ENCODE measurements at places on chromosomes 7 and 10.

- peak; percentile 15 for DNase-seq
Measured at GRCh38 chr7:20083781-20084180, 133.4 kb downstream of the MACC1 start.

DNA sequence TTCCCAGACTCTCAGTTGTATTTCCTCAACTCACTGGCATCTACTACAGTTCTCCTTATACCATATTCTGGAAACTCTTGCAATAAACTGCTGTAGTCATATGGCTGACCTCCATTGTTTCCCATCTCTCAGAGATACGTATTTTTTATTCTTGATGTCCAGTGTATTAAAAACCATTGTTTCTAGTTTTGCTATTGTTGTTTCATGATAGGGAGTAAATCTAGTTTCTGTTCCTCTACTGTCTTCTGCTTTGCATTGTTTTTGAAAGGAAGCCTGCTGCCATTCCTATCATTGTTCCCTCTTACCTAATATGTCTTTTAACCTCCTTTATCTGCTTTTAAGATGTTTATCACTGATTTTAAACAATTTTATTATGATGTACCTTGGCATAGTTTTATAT, 255.0 kb downstream of the ADK start:
- no peak for DNase-seq

GRCh38 chr10:79322616-79323543, 24.4 kb upstream of the PPIF start:
- DNase-seq: peak; percentile 78

- peak; percentile 34 for DNase-seq
Measured at GRCh38 chr10:102068216-102068615, 3.1 kb downstream of the HPS6 start.

- DNase-seq: no peak
Measured at GRCh38 chr7:33157781-33158180, 28.4 kb downstream of the BBS9 start.

GRCh38 chr7:37831244-37831643, 17.2 kb upstream of the NME8 start:
- DNase-seq: no peak

DNA sequence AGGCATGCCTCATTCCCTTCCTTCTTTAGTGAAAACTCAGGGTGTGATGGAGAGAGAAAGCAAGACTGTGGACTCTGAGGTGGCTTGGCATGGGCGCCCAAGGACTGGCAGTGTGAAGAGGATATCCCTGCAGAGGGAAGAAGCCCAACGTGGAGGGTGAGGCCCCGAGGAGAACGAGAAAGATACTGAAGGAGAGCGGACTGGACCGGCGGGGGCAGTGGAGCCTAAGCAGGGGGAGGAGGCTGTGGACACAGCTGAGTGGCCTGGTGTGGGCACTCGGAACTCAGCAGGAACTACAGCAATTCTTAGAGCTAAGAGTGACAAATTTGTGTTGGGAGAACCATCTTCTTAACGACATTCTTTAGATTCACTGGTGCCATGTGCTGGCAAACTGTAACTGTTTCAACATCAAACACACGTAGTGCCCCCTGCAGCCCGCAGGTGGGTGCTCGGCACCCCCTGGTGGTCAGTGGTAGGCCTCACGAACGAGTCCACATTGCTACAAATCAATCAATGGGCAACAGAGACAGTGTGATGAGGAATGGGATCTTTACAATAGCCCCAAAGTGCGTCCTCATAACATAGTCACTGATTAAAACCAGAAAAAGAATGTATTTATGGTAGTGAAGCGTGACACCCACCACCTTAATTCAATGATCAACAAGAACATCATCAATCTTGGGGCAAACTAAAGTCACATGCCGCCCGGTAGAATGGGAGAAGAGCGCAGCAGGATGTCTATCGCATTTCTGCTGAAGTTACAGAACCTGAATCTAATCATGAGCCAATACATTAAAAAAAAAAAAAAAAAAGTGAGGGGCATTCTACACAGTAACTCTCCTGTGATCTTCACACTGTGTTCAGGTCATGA, 2.0 kb upstream of the SFTPA1 start:
- DNase-seq: peak; percentile 67

DNA sequence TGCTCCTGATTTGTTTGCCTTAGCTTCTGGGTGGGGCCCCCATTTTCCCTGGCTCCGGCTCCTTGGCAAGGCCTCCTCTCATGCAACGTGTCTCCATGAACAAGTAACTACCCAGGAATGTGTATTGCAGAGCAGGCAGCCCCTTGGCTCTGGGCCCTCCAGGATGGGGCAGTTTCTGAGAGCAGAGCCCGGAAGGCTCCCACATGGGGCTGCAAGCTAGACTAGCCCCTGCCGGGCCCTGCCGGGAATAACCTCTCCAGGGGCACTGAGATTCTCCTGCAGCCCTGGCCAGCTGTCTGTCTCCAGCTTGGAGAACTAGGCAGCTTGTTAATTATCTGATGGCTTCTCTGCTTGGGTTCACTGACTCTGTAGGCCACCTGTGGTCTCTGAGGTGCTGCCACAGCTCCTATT, 184.0 kb upstream of the INHBA start:
- DNase-seq: peak; percentile 16

DNA sequence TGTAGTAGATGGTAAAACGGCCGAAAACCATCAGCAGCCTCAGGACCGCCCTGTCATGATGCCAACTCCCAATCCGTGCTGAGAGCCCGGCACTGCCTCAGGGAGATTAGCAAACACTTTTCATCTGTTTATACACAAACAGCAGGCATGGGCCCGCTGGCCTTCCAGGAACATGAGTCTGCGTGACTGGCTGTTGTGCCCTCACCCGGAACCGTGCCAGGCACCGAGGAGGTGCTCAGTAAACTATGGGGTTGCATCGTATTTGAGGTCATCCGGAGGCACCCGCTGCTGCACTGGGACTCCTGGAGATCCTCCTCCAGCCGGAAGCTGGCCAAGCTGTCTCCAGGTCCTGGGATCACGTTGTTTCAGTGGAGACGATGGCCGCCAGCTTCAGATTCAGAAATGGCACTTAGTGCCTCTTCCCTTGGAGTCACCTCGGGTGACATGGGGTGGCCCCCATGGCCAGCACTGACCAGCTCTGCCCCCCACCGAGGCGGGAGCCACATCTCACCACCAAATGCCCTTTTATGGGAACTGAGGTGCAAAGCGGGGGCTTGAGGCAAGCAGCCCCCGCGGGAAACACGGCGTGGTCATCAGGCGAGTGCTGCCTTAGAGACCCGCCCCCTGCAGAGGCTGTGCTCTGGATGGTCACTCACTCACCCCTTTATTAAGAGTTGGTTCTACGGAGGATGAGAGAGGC, 585.9 kb downstream of the PTPRN2 start:
- peak; percentile 40 for DNase-seq

DNA sequence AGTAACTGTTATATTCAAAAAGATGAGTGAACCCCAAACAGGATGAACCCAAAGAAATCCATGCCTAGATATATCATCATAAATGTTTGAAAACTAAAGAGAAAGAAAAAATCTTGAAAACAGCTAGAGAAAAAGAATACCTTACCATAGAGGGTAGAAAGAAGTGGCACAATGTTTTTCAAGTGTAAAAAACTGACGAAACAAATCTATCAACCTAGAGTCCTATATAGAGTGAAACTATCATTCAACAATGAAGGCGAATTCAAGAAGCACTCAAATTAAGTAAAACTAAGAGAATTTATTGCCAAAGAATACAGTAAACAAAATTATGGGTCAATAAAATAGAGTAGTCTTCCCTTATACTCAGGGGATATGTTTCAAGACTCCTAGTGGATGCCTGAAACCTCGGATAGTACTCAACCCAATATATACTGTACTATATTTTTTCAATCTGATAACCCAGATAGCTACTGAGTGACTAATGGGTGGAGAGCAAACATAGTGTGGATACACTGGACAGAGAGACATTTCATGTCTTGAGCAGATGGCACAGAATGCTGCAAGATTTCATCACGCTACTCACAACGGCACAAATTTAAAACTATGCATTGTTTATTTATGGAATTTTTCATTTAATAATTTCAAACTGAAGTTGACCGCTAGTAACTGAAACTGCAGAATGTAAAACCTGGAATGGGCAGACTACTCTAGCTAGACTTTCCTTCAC, 52.6 kb upstream of the TMEM106B start:
- DNase-seq: no peak

DNA sequence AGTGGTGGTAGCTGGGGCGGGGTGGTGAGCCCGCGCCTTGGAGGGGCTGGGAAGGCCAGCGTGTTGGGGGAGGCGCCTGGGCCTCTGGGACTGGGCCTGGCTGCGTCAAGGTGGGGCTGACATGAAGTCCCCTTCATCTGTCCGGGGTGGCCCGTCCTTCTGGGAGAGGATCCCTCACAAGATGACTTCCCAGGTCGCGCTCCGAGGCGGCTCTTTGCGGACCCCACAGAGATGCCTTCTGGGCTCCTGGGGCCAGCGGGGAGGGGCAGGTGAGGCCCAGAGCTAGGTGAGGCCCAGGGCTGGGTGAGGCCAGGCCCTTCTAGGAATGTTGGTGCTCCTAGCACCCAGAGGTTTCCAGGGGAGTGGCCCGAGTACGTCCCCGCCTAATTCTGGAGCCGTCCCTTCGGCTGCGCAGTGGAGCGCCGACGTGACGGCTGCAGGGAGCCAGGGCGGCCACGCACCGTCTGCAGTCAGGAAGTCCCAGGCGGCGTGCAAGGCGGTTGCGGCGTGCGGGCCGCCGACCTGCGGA, 58.2 kb upstream of the NUPR2 start:
- no peak for DNase-seq

- no peak for DNase-seq
Measured at GRCh38 chr10:38003026-38003425, 7.4 kb upstream of the ZNF33A start.

- peak; percentile 98 for DNase-seq
Measured at GRCh38 chr7:158829342-158830210, at the start of gene ESYT2. TSS of gene ESYT2 (minus strand) at chr7:158829509. CDS start at chr7:158829418, 91 bp downstream.

- DNase-seq: peak; percentile 18
Measured at GRCh38 chr10:44673245-44673983, 237.7 kb upstream of the TMEM72 start.

GRCh38 chr7:131562941-131563340, 6.5 kb upstream of the PODXL start:
- DNase-seq: no peak

GRCh38 chr10:126955396-126955795, 50.2 kb downstream of the DOCK1 start:
- DNase-seq: no peak

DNA sequence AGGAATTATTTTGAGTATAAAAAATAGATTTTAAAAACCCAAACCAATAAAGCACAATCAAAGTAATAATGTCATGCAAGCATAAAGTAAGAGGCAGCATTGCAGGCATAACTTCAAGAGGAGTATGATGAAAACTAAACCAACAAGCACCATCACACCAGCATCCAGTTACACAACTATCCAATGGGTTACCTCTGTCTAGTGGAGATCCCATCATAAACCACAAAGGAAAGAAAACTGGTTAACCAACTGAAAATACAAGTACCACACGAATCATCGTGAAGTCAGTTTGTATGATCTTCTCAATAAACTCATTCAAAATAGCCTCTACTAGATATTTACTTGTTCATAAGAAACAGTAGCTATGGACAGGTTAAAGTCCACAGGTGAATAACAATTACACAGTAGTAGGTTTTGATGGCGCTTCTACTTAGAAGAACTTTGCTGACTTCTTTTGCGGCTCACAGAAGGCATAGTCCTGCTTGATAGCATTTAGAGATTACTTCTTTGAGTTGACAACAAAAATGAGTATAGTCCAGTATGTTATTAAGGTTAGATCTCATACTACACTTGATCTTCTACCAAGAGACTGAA, 116.6 kb downstream of the MICU1 start:
- DNase-seq: no peak

DNA sequence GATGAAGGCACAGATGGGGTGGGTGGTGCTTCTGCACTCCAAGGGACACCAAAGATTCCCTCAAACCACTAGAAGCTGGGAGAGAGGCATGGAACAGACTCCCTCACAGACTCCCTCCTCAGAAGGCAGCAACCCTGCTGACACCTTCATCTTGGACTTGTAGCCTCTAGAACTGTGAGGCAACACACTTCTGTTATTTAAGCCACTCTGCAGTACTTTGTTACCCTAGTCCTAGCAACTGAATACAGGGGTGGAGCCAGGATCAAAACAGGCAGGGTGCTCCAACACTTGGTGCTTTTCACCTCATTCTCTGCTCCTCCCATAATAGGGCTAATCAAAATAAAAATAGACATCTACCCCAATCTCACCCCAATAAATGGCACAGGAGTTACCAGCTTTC, 2.3 kb upstream of the GSTO1 start:
- DNase-seq: no peak

- no peak for DNase-seq
Measured at GRCh38 chr7:6350433-6351058, 78.1 kb upstream of the CYTH3 start.

DNA sequence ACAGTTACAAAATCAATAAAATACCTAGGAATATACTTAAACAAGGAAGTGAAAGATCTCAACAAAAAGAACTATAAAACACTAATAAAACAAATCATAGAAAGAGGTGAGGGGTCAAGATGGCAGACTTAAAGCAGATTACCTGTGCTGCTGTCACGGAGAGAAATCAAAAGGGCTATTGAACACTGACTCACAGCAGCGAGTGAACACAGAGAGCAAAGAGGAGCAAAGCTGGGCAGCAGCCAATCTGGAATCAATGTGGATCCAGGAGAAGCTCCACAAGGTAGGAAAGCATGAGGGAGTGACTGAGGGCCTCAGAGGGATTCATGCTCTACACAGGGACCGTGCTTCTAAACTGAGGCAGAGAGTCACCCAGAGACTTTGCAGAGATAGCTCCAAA, 562.0 kb upstream of the SEMA3D start:
- DNase-seq: no peak

DNA sequence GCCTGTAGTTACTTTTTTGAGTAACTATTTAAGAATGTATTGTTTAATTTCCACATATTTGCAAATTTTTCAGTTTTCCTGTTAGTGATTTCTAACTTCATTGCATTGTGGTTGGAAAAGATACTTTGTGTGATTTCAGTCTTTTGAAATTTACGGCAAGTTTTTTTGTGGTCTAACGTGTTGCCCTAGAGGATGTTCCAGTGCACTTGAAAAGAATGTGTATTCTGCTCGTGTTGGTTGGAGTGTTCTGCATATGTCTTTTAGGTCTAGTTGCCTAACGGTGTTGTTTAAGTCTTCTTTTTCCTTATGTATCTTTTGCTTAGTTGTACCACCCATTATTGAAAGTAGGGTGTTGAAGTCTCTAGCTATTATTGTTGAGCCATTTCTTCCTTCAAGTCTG, 59.7 kb downstream of the LCOR start:
- no peak for DNase-seq

DNA sequence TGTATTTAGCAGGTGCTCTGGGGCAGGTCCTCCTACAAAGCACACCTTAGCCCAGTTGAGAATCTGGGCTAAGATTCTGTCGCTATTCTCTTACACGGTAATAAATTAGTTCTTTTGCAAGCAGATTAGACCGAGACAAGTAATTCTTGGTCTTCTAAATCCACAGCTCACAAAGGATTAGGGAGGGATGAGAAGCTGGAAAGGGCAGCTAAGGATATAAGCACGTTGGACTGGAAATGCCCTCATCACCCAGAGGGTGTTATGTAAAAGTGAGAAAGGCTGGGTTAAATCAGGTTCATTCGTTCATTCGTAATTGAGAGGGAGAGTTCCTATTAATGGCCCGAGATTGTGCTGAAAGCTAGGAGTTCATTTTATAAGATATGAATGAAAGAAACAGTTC, 41.8 kb downstream of the PFKFB3 start:
- no peak for DNase-seq

Data from body of pancreas (tissue), 4 donors.